ENCODE measurements at places on chromosomes 7 and 10.
A peak's percentile ranks its signal among the peaks of the same experiment; 100 is the strongest.

DNA sequence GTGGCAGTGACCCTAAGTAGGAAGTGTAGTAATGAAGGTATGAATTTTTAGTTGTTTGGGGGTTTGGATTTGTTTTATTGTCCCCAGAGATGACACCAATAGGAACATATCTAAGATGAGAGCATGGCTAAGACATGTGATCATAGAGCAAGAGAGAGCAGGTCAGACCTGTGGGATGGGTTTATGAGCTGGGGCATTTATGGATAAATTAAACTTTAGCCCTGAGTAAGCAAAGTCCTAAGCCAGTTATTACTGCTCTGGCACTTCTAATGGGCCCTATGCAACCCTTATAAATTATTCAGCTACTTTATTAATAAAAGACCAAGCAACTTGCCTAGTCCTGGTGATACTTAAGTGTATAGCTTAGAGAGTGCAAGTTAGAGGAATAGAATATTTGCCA, 85.1 kb downstream of the LRRC4 start:
- no peak for DNase-seq

DNA sequence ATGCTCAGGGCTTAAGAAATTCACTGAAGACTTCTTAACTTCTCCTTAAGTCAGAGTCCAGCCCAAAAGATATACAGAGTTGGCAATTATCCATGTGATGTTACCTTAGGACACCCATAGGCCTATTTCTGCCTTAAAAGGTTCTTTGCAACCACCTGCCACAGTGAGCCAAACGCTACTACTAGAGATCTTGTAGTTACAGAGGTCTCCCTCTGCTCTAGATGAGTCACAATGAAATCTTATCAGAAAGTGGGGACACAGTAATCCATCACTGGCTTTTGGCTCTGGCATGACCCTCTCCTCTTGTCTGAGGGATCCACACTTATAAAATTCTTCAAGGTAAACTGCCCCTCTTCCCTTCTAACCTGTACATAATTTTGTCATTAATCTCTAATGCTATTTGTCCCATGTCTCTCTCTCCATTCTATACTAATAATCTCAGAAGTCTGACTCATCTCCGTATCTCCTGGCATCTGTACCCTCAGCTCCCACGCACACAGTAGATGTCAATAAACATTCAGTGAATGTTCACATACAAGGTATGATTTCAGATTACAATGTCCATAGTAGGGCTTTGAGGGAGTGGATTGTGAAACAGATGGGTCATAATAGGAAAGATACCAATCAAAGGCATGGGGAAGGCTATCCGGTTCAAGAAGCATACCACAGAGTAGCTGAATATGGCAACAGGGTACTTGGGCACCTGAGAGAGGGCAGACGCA, 112.1 kb downstream of the SGMS1 start:
- peak; percentile 15 for DNase-seq

DNA sequence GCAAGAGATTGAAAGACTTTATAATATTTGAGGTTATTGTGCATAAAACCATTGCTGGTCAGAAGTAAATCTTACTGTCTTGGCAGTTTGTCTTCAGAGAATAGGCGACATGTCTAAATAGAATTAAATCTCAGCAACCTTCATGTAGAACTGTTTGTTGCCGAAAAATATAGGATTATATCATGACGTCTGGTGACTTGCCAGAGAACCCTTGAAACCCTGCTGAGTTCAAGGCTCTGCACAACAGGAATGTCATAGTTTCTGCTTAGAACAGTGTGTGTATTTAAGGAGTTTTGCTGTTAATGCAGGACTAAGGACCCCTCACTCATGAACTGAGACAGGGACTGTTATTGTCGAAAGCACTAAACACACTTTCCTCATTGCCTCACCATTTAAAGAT, 206.4 kb upstream of the ETV1 start:
- DNase-seq = peak; percentile 20

GRCh38 chr7:26284995-26285632, 6.5 kb upstream of the SNX10 start:
- no peak for DNase-seq
